ENCODE measurements at places on chromosomes 3 and 15.

DNA sequence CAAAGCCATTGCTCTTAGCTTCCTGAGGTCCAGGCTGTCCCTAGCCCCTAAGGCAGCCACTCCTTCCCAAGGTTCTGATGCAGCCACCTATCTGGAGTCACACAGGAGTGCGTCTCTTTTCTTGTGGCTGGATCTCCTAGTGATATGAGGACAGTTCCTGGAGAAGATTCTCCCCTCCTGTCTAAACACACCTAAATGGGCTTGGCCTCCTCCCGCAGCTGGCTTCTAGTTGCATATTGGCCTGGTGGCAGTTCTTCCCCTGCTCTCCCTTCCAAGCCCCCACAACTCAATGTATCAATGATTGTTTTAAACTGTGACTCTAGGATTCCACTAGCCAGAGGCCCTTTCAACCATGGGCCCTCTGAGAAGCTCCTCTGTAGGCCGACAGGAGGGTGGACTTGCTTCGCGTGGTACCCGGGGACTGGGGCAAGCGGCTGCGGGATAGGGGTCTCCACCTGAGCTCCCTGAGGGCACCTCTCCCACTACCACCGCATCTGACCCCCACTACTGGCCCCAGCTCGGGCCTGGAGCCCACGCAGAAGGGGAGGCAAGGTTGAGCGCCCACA is 1.4 kb downstream of the ITGA11 start:
- DNase-seq: no peak

- no peak for DNase-seq
These were observed 61.4 kb downstream of the FRMD4B start for GRCh38 chr3:69324362-69325025.

GRCh38 chr15:82851981-82852511 is 42.6 kb downstream of the WHAMM start:
- no peak for DNase-seq

DNA sequence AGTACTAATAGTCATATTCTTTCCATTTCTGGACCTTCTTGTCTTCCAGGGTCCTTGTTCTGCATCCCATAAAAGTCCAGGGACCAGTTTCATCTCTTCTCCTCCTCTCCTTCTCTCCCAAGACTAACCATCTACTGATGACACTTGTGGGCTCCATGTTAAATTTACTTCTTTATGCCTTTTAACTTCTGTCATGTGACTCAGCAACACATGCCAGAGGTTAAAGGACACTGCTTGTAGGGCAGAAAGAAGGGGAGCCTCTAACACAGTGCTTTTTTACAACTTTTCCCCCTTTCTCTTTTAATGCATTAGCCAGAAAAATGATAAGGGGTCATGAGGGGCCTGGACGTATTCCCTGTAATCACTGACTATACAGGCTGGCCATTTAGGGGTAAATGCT is 10.0 kb downstream of the SH3GL3 start:
- no peak for DNase-seq

- no peak for DNase-seq
These were observed 7.0 kb upstream of the CPB1 start for GRCh38 chr3:148820361-148821245.

GRCh38 chr3:15657016-15657415 is 55.5 kb downstream of the BTD start:
- no peak for DNase-seq

DNA sequence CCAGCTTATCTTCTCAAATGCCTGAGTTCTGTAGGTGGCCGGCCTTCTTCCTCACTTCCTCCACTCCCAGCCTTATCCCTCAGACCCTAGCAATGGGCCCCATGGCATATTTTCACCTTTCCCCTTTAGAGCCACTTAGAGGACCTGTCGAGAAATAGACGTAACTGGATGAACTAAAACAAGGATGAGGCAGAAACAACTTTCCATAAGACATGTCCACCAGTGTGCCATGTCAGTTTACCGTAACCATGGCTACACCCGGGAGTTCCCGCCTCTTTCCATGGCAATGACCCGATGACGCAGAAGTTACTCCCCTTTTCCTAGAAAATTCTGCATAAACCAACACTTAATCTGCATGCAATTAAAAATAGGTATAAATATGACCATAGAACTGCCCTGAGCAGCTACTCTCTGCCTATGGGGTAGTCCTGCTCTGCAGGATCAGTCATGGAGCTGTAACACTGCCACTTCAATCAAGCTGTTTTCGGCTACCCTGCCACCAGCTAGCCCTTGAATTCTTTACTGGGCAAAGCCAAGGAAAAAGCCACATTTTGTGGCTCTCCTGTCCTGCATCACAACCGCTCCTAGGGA is 55.1 kb upstream of the ZBTB38 start:
- no peak for DNase-seq

GRCh38 chr15:25508369-25509002 is 69.7 kb upstream of the UBE3A start:
- DNase-seq: no peak

GRCh38 chr3:52463416-52463815 is 8.0 kb downstream of the NISCH start:
- DNase-seq: no peak

DNA sequence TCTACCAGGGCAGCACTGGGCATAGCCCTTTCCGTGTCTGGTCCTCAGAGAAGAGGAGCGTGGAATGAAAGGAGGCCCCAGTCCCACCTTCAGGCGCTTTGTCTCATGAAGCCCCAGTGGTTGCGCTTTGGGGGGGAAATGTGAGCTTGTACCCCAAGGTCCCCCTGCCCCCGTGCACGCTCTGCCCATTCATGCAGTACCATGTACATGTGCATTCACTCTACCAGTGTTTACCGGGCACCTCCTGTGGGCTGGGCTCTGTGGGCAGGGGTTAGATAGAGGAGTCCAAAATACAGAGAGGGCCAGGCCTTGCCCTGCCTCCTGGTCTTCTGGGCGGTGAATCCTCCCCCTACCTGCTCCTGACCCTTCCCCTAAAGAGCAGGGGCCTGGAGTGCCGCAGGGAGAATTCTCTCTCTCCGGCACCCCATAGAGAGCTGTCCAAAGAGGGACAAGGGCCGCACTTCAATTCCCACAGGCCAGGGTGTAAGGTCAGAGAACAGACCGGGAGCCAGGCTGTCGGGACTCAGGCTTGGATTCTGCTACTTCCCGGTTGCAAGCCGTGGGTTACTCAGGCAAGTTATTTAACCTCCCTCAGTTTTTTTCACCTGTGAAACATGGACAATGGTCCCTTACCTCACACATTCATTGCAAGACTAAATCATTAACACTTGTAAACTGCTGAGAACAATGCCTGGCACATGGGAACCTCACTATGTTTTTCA is 153.4 kb downstream of the MEGF11 start:
- DNase-seq: no peak

- DNase-seq: no peak
These were observed 83.4 kb downstream of the ATP1B3 start for GRCh38 chr3:141959589-141960554.

GRCh38 chr15:40042791-40043320 is 3.9 kb upstream of the SRP14 start:
- DNase-seq: no peak

- DNase-seq: no peak
These were observed 116.7 kb upstream of the PLCL2 start for GRCh38 chr3:16768014-16768413.

DNA sequence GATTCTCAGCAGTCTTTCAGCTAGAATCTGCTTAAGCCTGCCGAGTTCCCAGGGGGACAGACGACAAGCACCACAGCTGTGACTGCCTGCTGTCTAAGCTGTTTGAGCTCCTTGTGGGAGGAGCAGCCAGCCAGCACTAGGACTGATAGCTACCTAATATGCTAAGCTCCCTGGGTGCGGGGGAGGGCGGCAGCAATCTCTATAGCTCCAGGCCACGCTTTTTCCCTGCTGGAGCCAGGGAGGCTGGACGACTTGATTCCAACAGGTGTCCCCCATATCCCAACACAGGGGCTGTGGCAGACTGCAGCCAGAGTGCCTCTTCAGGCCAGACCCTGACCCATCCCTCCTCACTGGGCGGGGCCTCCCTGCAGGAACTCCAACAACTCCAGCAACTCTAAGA is 134.1 kb upstream of the ARPP21 start:
- DNase-seq: no peak

GRCh38 chr3:15220661-15221060 is 14.6 kb downstream of the CAPN7 start:
- no peak for DNase-seq

- no peak for DNase-seq
These were observed 61.7 kb downstream of the GBE1 start for GRCh38 chr3:81699536-81700320.

Data from uterus (tissue), 4 donors.